WTC11 (cell line): ENCODE measurements at places on chromosomes 7 and 10.

GRCh38 chr7:29315122-29315891 lies 120.7 kb downstream of the CHN2 start:
- DNase-seq = no peak

DNA sequence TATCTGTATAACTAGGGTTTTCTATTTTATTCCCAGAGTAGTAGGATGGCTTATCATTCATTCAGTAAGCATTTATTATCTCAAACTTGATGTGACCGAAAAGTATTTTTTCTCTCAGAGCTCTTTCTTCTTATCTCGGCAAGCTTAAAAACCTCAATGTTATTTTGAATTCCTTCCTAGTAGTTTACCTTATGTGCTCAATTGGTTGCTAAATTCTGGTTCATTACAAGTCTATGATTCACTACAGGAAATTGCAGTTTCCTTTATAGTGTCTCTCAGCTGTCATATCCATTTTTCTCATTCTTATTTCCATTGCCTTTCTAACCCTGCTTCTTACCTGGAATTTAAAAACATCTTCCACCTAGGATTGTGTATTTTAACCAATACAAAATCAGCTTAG lies 12.6 kb upstream of the ICA1 start:
- DNase-seq = no peak

DNA sequence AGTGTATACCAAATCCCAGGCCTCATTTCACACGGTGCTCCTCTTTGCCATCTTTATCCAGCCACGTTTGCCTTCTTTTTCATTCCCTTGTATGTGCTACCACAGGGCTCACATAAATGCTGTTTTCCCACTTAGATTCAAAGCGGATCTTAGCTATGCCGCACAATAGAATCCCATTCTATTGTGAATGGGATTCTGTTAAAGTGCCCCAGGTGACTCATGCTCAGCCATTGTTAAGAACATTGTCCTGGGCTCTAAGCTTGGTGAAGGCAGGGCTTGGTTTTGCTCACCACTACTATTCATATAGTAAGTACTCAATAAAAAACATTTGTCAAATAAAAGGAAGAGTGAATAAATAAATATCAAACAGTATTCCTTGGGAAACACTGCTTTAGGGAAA lies 72.3 kb upstream of the PHYHIPL start:
- no peak for DNase-seq

GRCh38 chr7:4017785-4018184 lies 664.3 kb upstream of the FOXK1 start:
- DNase-seq = no peak

GRCh38 chr10:33227489-33227888 lies 107.0 kb downstream of the NRP1 start:
- no peak for DNase-seq
